ENCODE measurements at places on chromosomes 3 and 15. TPM values are rescaled to one million over a fixed set of nuclear protein-coding genes. Genes with fewer than 3 reads are reported as not detected.

The NANOGP8 gene
- total RNA-seq: not detected

The SI gene
- not detected for total RNA-seq

The GABRG3 gene
- total RNA-seq: not detected

The RLBP1 gene
- total RNA-seq: not detected

The EPHB1 gene
- 0.53 TPM for total RNA-seq

The PLIN1 gene
- total RNA-seq: 39.3 TPM

The GCNT3 gene
- total RNA-seq: not detected

The SNAP23 gene
- total RNA-seq: 31.8 TPM

The FSD2 gene
- total RNA-seq: not detected

The PLA2G4D gene
- not detected for total RNA-seq

The CPB1 gene
- 0.21 TPM for total RNA-seq

The HIGD2B gene
- not detected for total RNA-seq

The SERPINI2 gene
- not detected for total RNA-seq

The PPARG gene
- total RNA-seq: 23.5 TPM

All from ascending aorta (tissue), 2 donors.